Activated T-cell treated with anti-CD3 and anti-CD28 coated beads for 1 hour (primary cell): ENCODE measurements at places on chromosomes 13 and 19.

DNA sequence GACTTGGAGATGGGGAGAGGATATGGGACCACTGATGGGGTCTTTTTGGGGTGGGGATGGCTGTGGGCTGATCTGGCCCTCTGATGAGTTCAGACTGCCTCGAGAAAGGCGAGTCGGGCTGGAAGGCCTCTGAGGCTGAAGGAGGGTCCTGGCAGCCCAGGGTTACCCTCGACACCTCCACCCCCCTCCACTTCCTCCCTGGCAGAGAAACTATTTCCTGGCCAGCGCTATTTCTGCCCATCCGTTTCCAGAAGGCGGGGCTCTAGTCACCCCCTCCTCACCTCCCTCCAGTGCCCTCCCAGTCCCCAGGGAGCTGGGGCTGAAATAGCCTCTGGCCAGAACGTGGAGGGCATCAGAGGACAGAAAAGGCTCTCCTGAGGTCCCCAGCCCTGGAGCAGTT, 9.7 kb downstream of the EXOC3L2 start:
- no peak for DNase-seq

DNA sequence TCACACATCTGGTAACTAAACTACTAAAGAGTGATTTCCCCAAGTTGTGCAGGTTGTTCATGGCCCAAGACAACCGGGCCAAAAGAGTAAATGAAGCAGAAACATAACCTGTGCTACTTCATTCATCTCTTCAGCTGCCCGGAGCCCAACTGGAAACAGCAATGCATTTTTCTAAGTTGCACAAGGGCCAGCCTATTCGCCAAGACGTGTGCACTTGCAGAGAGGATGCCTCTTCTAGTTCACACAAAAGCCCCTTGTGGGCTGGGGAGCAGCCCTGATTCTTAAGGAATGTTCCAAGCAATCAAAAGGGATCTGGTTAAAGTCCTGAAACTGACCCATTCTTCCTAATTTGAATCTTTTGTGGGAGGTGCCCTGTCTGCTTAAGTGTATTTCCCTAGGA, 275.8 kb downstream of the SHISA2 start:
- DNase-seq: no peak

DNA sequence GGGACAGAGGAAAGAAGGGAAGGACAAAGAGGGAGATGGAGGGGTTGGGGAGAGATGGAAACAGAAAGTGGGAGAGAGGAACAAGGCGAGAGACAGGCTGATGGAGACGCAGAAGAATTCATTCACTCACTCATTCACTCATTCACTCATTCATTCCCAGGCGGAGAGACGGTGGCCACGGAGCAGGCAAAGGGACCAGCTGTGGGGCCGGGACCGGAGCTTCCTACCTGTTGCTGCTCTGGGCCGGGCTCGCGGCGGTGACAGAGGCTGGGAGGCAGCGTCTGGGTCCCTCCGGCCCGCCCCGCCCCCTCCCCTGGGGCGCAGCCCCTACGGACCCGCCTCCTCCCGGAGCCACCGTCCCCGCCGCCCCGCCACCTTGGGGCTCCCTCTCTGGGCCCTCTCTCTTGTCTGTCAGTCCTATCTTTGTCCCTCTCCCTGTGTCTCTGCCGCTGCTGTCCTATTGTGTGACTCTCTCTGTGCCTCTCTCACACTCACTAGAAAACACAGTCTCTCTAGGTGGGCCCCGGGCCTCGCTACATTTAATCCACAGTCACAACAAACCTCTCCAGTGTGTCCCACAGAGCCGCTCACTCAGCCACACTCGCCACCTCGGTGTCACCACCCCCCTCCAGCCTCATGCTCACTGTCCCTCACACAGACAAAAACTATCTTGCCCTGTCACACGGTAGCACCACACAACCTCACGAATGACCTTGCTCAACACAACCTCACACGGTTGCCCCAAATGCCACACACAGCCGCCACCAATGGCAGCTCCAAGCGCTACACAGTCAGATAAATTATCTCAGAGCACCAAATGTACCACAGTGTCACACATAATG, at the start of gene GNG8:
GNG8 (minus strand) TSS at position 283 of the 842 bp plus-strand sequence. CDS start 1,520 bp downstream, outside the sequence.
- DNase-seq: no peak

DNA sequence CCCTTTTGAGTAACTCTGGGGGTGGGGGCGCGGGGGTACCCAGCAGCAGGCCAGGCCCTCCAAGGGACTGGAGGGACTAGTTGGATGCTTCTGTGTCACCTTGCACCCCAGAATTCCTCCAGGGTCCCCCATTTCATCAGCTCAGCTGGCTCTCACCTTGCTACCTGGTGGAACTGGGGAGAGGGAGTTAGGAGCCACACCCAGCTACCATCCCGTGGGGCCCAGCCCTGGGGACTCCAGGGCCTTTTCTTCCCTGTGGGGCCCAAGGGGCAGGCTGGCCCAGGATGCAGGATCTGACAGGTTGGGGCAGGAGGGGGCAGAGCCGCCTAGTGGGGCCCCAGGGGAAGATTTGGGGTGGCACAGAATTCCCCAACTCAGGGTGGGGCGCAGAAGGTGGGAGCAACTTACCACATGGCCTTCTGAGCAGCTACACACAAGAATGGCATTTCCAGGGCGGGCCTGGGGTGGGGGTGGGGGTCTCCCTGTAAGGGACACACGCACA, 32.8 kb upstream of the NANOS3 start:
- no peak for DNase-seq

DNA sequence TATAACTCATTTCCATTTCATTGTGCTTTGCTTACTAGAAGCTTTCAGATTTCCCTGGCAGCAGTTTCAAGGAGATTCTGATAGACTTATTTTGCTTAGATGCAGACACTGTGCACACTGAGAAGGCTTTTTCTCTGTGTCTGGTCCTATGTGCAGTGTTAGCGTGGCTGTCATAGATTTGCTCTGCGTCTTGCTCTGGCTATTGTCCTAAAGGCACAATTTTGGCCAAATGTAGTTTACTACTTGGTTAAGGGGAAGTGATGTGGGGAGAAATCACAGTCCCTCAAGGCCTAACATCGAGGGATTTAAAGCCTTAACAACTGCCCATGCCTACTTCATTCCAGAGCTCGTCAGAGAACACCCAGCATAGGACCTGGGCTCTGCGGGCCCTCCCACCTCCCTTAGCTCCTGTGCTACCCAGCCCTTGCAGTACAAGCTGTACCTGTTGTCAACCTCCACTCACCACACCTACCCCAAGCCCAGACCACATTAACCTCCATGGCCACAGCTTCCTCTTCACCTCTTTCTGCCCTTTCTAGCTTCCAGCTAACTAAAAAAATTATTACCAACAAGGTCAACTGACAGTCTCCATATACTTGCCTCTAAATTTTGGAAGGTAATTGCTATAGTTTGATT, 38.9 kb upstream of the KATNAL1 start:
- peak; percentile 32 for DNase-seq

- no peak for DNase-seq
These were observed 78.7 kb downstream of the GNG7 start for GRCh38 chr19:2623798-2624197.

DNA sequence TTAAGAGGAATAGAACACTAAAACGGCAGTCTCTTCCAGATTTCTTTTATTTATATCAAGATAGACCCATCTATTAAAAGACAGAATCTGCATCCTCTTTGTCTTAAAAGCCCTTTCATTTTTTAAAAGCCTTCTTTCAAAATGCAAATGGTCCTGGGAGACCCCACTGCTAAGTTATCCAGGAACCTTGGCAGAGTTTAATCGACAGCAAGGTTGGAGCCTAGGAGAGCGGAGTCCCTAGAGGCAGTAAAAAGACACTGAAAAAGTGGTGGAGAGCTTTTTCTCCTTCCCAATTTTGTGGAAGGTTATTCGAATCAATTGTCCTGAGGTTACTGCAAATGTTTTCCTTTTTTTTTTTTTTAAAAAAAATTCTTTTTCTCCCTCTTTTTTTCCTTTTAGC, 294.7 kb downstream of the NALCN start:
- no peak for DNase-seq

DNA sequence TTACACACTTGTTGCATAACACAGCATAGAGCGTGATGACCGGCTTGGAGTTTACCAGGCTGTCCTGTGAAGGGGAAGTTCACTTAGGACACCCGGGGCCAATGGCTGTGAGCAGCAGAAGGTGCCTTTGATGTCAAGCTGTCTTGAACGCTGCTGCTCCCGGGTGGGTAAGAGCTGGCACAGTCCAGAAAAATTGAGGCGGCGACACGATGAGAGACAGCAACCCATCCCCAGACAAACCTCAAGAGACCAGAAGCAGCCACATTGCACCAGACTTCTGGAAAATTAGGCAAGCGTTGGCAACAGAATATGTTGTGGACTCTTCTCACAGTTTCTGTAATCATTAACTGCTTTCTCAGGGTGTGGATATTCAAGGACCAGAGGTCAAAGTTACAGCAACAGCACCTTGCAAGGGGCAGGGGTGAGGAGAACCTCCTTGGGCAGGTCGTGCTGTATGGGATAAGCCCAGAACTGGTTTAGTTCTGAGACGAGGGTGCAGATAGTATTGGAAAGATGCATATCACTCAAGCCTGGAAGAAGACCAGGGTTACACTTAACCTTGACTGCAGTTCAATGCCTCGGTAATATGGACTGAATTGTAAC, 10.1 kb downstream of the NFILZ start:
- DNase-seq: no peak

DNA sequence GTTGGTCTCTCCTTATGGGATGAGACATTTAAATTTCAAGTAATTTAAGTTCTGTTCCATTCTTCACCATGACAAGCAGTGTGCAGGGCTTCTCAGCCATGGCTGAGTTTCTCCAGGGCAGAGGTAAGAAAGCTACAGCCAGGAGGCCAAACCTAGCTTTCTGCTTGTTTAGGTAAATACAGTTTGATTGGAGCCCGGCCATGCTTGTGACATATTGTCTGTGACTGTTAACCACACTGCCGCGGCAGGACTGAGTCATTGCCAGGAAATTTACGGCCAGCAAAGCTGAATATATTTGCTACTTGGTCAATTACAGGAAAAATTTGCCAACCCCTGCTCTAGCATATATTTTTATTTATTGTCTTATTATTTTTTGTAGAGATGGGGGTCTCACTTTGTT, 10.7 kb downstream of the NLRP8 start:
- no peak for DNase-seq

DNA sequence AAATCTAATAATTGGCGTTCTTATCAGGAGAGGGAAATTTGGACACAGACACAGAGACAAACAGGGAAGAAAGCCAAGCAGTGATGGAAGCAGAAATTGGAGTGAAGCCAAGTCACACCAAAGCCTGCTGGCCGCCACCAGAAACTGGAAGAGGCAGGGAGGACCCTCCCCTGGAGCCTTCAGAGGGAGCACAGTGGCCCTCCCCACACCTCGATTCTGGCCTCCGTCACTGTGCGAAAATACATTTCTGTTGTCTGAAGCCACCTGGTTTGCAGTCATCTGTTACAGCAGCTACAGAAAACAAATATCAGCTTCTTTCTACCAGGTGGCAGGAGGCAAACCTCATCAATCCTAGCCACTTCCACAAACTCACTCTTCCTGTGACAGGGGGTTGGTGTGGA, 8.3 kb upstream of the TLE6 start:
- no peak for DNase-seq

DNA sequence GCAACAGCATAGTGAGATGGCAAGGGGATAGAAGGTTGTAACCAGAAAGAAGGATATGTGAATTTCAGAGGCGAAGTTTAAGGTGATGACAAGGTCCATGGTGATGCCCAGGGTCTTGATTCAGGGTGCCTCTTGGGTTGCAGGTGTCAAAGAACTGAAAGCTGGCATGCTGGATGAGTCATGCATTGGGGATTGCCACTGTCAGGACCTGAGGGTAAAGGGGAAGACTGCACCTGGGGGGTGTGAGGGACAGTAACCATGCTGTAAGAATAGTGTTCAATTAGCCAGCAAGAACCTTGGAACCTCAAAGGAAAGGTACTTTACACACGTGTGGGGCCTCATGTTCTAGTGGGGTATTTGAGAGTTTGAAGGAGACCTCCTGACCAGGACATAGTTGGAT, 279.6 kb downstream of the SLC7A1 start:
- DNase-seq: no peak

DNA sequence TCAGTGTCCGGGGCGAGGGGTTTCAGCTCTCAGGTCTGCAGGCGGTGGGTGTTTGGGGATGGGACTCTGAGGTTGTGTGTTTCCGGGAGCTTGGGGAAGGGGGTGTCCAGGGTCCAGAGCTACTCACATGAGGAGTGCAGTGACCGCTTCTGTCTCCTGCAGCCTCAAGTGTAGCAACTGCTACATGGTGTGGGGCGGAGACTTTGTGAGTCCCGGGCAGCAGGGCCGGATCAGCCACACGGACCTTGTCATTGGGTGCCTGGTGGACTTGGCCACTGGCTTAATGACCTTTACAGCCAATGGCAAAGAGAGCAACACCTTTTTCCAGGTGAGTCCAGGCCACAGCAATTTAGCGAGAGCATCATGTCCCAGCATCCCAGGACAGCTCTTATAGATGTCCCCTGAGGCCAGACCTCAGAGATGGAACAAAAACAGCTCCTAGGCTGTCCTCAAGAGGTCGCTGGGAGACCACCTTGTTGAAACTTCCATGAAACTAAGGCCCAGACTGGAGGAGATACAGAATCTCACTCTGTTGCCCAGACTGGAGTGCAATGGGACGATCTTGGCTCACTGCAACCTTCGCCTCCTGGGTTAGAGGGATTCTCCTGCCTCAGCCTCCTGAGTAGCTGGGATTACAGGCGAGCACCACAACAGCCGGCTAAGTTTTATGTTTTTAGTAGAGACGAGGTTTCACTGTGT, 44.9 kb downstream of the RYR1 start:
- DNase-seq: no peak
